Activated CD8-positive, alpha-beta T cell treated with anti-CD3 and anti-CD28 coated beads for 36 hours (primary cell): ENCODE measurements at places on chromosomes 1 and 21. TPM values are rescaled to one million over a fixed set of nuclear protein-coding genes. Genes with fewer than 3 reads are reported as not detected.

DNA sequence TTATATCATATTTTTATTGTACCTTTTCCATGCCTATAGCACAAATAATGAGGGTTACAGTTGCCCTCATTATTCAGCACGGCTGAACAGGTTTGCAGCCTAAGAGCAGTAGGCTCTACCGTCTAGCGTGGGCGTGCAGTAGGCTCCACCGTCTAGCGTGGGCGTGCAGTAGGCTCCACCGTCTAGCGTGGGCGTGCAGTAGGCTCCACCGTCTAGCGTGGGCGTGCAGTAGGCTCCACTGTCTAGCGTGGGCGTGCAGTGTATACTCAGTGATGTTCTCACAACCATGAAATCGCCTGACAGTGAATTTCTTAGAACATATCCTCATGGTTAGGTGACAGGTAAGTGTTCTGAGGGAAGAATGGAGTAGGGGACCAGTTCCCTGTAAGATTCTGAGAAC lies 84.9 kb downstream of the DYRK1A start:
- DNase-seq: no peak

The OVAAL gene
- not detected for total RNA-seq

The NUDT4B gene
- total RNA-seq: not detected

The IQGAP3 gene
- total RNA-seq: 14.4 TPM

DNA sequence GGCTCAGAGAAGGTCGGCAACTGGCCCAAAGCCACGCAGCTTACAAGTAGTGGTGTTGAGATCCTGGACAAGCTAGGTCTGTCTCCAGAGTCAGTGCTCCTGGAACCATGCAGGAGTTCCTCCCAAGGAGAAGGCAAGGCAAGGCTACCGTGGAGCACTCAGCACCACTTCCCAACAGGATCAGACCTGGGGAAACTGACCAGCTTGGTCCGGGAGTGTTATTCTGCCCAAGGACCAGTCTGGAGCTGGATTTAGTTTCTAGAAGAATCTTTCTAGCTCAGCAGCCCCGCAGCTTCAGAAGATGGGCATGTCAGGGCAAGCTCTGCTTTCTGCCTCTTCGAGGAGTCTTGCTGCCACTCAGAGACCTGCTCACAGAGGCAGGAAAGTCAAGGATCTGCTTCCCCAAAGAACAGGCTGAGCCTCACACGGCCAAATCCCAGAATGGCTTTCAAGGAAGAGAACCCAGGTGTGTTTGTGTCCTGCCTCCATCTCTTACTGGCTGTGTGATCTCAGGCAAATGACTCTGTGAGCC lies 302.8 kb downstream of the MATN1 start:
- DNase-seq: no peak

The FCAMR gene
- total RNA-seq: not detected

- no peak for DNase-seq
Measured at GRCh38 chr1:167107456-167107855, 13.6 kb downstream of the STYXL2 start.

DNA sequence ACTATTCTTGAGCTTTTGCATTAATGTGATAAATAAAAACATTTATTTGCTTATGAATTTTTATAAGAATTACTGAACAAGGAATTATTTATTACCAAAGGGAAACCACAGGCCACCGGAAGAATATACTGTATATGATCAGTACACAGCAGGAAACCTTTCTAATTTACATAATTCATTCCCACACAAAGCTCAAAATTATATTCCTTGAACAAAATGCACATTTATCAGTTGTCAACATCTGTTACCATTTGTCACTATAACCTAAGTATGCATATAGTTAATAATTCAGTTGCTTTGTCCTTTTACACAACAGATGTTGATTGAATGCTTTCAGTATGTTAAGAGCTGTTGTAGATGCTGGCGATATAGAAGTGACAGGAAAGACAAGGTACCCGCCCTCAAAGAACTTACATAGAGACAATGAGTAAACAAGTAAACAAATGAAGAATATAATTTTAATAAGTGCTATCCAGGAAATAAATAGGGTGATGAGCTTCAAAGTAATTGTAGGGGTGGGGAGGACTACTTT lies 27.2 kb downstream of the VPS45 start:
- DNase-seq: no peak

DNA sequence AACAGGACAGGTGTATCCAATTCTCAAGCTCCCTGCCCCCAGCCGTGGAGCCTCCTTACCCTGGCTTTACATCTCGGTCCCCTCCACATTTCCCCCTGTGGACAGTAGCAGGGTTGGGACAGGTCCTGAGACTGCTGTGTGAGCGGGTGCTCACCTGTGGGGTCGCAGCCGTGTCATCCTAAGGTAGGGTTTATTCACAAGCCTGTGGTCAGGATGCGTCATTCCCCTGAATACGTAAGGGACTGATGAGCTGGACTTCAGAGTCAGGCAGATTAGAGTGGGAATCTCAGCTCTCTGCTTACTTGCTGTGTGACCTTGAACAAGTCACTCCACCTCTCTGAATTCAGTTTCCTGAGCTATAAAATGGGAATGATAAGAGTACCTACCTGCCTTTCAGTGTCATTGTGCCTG lies 17.7 kb downstream of the ZNF362 start:
- no peak for DNase-seq

The DPT gene
- not detected for total RNA-seq

DNA sequence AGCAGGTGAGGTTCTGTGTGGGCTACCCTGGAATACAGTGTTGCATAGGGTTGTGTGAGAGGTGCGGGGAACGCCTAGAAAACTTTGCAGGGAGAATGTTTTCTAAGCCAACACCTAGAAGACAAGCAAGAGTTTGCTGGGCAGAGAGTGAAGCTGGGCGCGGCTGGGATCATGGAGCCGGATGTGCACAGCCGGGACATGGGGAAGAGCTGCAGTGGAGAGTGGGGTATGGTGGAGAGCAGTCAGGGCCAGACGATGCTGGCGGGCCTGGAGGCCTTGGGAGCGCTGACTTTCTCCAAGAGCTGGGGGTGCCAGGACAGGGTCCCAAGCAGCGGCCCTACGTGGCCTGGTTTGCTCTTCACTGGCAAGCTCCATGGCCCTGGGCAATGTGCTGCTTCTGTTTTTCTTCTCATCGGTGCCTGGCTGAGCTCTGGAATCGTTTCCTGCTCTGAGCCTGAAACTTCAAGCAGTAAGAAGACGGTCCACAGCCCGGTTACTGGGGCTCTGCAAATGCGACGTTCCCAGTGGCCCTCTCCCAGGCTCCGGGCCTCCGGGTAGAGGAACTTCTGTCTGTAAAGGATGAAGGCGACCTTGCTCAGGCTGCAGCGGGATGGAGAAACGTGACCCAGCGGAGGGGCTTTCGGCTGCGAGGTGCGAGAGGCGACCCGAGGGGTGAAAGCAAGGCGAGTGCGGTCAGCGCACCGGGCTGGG lies 51.9 kb upstream of the CD34 start:
- peak; percentile 26 for DNase-seq
